Fibroblast of lung (primary cell): ENCODE measurements at places on chromosomes 5 and 9.

GRCh38 chr9:77587851-77588250 lies 60.3 kb downstream of the GNA14 start:
- H3K27ac ChIP-seq = peak overlapping the region; percentile 12
- DNase-seq = no peak
- H3K36me3 ChIP-seq = no peaks in the 10 kb centered on the region
- peaks cover 2% of the 10 kb centered on the region for H3K4me1 ChIP-seq
- H3K4me3 ChIP-seq = no peak overlapping the region

GRCh38 chr5:96203761-96204160 lies 229.3 kb downstream of the PCSK1 start:
- no peak overlapping the region for H3K27ac ChIP-seq
- H3K4me3 ChIP-seq = no peak overlapping the region
- H3K4me1 ChIP-seq = no peaks in the 10 kb centered on the region
- DNase-seq = no peak

DNA sequence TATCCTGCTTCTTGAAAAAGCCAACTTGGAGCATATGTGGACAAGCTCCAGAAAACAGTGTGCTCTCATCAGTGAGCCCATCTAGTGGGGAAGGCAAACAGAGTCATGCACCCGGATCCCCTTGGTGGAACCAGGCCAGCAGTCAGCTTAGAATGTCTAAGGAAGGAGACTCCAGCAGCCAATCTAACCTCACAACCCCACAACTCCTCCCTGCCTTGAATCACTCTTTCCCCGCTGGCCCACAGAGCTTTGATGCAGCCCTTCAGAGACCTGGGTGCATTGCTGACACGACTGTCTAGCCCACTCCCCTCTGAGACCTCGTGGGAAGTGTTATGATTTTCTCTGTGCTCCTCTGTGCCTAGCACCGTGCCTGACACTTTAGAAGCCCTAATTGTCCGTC lies 623.7 kb downstream of the BNC2 start:
- H3K4me3 ChIP-seq = no peak overlapping the region
- H3K4me1 ChIP-seq = peaks cover 15% of the 10 kb centered on the region
- H3K27me3 ChIP-seq = no peaks in the 10 kb centered on the region
- peak overlapping the region; percentile 4 for H3K27ac ChIP-seq

GRCh38 chr9:91433180-91433579 lies 9.5 kb upstream of the NFIL3 start:
- no peaks in the 10 kb centered on the region for H3K36me3 ChIP-seq
- peaks cover 1% of the 10 kb centered on the region for H3K4me1 ChIP-seq
- DNase-seq = peak; percentile 96
- no peak overlapping the region for H3K4me3 ChIP-seq
- no peaks in the 10 kb centered on the region for H3K27me3 ChIP-seq

GRCh38 chr9:92122800-92123199 lies 7.6 kb upstream of the SPTLC1 start:
- no peaks in the 10 kb centered on the region for H3K4me1 ChIP-seq
- no peak for DNase-seq
- no peaks in the 10 kb centered on the region for H3K36me3 ChIP-seq
- no peak overlapping the region for H3K4me3 ChIP-seq

DNA sequence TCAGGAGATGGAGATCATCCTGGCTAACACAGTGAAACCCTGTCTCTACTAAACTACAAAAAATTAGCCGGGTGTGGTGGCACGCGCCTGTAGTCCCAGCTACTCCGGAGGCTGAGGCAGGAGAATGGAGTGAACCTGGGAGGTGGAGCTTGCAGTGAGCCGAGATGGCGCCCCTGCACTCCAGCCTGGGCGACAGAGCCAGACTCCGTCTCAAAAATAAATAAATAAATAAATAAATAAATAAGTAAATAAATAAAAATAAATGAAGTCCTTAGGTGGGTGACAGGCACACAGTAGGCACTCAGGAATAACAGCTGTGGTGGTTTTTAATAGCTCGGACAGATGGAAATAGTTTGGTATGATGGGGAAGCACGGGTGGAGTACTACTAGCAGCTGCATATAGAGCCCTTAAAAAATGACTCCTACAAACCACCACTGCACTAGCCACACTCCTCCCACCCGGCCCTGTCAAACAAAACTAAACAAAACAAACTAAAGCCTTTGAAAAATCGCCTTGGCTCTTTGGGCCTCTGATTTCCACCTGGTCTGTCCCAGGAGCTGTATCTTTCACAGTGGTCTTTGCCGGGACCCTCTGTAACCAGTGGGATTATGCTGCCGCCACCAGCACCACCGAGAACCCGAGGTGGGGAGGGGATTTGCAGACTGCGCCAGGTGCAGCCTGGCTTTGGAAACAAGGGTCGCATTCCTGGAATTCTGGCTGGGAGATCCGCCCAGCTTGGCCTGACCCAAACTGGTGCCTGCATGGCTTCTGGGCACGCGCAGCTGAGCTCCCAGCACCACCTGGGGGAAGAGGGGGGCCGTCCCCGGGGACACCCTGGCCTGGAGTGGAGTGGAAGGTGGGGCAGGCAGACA lies 5.1 kb upstream of the WDR5 start:
- peaks cover 7% of the 10 kb centered on the region for H3K4me1 ChIP-seq
- DNase-seq = peak; percentile 41
- no peaks in the 10 kb centered on the region for H3K27me3 ChIP-seq
- no peak overlapping the region for H3K4me3 ChIP-seq

GRCh38 chr5:157607371-157608161 lies 32.0 kb upstream of the ADAM19 start:
- peaks cover 5% of the 10 kb centered on the region for H3K4me1 ChIP-seq
- H3K36me3 ChIP-seq = no peaks in the 10 kb centered on the region
